ENCODE measurements at places on chromosomes 6 and 20.

DNA sequence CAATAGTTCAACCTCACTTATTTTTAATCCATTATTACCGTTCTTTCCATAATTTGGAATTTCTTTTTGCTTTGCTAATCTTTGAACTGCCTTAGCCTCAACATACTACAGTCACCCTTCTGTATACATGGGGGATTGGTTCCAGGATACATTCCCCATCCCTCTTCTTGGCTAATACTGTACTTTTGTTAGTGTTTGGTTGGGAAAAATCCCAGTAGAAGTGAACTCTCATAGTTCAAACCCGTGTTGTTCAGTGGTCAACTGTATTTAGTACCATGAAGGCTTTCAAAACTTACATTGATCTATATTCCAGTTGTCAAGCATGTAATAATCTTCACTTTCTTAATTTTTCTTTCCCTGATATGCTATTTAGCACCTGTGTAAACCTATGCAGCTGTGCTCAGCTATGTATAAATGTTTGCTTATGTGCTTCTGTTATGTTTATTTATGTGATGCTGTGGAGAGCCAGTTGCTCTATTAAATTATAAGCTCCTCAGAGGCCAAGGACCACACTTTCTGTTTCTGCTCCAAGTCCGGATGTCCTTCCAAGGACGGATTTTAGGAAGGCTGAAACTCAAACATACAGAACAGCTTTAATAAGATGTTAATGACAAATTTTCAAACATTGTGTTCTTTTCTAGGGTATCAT, 33.3 kb upstream of the LAMA4 start:
- no peak for DNase-seq

DNA sequence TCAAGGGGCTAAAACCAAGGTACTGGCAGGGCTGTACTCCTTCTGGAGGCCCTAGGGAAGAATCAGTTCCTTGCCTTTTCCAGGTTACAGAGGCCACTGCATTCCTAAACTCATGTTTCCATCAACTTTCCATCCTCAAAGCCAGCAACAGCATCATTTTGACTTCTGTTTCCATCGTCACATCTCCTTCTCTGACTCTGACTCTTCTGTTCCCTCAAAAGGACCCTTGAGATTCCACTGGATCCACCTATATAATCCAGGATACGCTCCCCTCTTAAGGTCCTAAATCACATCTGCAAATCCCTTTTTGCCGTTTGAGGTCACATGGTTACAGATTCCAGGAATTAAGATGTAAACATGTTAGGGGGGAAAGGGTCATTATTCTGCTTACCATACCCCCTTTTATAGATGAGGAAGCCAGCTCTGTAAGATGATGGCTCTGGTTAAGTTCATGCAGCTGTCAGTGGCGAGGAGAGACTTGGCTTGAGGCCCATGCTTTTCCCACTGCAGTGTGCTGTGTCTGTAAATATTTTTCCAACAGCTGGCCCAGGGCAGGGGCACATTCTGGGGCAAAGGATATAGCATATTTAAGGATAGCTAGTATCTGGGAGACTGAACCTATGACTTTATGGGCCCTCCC, 114.6 kb downstream of the TNFRSF21 start:
- DNase-seq: no peak

DNA sequence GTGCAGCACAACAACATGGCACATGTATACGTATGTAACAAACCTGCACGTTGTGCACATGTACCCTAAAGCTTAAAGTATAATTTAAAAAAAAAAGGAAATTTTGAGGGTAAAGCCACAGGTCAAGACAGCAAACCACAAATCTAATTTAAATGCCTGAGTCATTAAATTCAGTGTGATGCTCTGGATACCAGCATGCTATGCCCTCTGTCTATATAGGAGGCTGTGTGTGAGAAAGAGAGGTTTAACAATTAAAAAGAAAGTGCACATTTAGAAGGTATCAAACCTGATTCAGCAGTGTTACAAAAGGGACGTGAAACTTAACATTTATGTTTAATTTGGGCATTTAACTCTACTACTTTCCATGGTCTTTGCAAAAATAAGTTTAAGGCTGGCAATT, 276.3 kb downstream of the ADGRB3 start:
- no peak for DNase-seq

DNA sequence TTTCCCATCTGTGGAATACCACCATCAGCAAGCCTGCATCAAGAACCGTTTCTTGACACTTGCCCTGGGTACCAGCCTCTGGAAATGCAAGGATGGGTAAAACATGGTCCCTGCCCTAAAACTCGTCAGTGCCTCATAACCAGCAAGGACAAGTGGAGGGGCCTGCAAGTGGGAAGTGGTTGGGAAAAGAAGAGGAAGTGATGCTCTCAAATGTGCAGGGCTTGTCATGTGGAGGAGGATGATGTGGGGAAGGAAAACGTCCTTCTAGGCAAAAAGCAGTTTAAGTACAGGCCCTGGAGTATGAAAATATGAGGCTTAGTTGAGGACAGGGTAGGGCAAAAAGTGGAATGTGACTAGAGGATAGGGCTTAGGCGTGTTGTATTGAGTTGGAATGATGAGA, 19.0 kb downstream of the RREB1 start:
- DNase-seq: no peak

GRCh38 chr6:3943331-3943765, 94.2 kb downstream of the FAM50B start:
- DNase-seq: no peak

GRCh38 chr20:24499472-24499871, 30.0 kb downstream of the SYNDIG1 start:
- DNase-seq: no peak

GRCh38 chr6:149898966-149899365, 1.1 kb upstream of the RAET1E start:
- DNase-seq: no peak

- no peak for DNase-seq
These were observed 83.1 kb downstream of the IRF4 start for GRCh38 chr6:474453-475185.

- no peak for DNase-seq
These were observed 82.1 kb upstream of the SRSF6 start for GRCh38 chr20:43375591-43375990.

DNA sequence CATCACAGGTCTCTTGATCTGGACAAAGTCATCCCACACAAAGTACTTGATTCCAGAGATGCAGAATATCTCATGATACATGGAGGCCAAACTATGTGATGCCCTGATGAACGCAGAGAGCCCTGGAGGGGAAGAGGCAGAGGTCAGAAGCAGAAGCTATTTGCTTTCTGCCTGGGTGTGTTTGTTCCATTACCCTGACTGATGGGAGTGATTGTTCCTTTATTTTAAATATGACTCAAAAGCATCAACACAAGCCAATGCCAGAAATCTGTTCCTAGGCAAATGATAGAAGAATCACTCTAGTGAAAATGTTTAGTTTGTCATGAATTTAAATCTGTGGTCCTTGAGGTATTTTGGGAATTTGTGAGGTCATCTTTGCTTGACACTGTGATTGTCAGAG, 54.7 kb upstream of the GGTLC1 start:
- no peak for DNase-seq

- DNase-seq: peak; percentile 85
These were observed at the start of gene KDM1B for GRCh38 chr6:18155150-18155863. KDM1B (plus strand) TSS chr6:18155422; CDS start chr6:18159896, 4,474 bp downstream.
